IMR-90 (cell line): ENCODE measurements at places on chromosomes 11 and 22. TPM values are rescaled to one million over a fixed set of nuclear protein-coding genes. Genes with fewer than 3 reads are reported as not detected.
A peak's percentile ranks its signal among the peaks of the same experiment; 100 is the strongest.

ASRGL1 gene
- total RNA-seq, result 0.28 TPM in 1 of 2 replicates, not detected in the other

BDNF gene
- total RNA-seq, result 152 and 174 TPM in 2 replicates

GRCh38 chr11:117646411-117646810 is 150.6 kb downstream of the DSCAML1 start:
- H3K27me3 ChIP-seq, result peaks cover 13% of the 10 kb centered on the region
- no peaks in the 10 kb centered on the region for H3K4me1 ChIP-seq
- DNase-seq, result no peak

- H3K4me3 ChIP-seq, result peak overlapping the region; percentile 72
- no peaks in the 10 kb centered on the region for H3K27me3 ChIP-seq
- DNase-seq, result peak; percentile 56
- peaks cover 3% of the 10 kb centered on the region for H3K4me1 ChIP-seq
Observed at GRCh38 chr11:65501472-65502273, 2.8 kb downstream of the MALAT1 start.

DSCAML1 gene
- total RNA-seq, result not detected in 2 replicates

FAM111B gene
- total RNA-seq, result 9.3 and 13.9 TPM in 2 replicates

- H3K27ac ChIP-seq, result no peak overlapping the region
- H3K27me3 ChIP-seq, result peaks cover 3% of the 10 kb centered on the region
- H3K4me1 ChIP-seq, result no peaks in the 10 kb centered on the region; the same call in 1 of the 2 replicates
- H3K36me3 ChIP-seq, result 0 out of 2 replicates have a peak, but pooled peaks cover 2% of the 10 kb centered on the region
- no peak overlapping the region for H3K4me3 ChIP-seq
- no peak for DNase-seq
Observed at GRCh38 chr11:130151196-130151595, 8.4 kb upstream of the ST14 start.

- H3K4me1 ChIP-seq, result peaks cover 6% of the 10 kb centered on the region
- peak; percentile 95 for DNase-seq
- no peak overlapping the region for H3K4me3 ChIP-seq
- H3K27ac ChIP-seq, result peak overlapping the region; percentile 68; the same call in 1 of the 2 replicates
- no peaks in the 10 kb centered on the region for H3K36me3 ChIP-seq
Observed at GRCh38 chr11:93000511-93001476, 31.3 kb downstream of the MTNR1B start.

GRCh38 chr11:105489446-105489845 is 120.4 kb upstream of the GRIA4 start:
- H3K27ac ChIP-seq, result no peak overlapping the region
- peak; percentile 22 for DNase-seq
- no peak overlapping the region for H3K4me3 ChIP-seq
- no peaks in the 10 kb centered on the region for H3K4me1 ChIP-seq
- H3K27me3 ChIP-seq, result no peaks in the 10 kb centered on the region

- no peak for DNase-seq
- peaks cover 5% of the 10 kb centered on the region; the same call in 1 of the 2 replicates for H3K4me1 ChIP-seq
- peaks cover 11% of the 10 kb centered on the region for H3K27me3 ChIP-seq
- H3K36me3 ChIP-seq, result no peaks in the 10 kb centered on the region
- no peak overlapping the region for H3K27ac ChIP-seq
Observed at GRCh38 chr11:125319649-125320048, 155.1 kb downstream of the PKNOX2 start.

DNA sequence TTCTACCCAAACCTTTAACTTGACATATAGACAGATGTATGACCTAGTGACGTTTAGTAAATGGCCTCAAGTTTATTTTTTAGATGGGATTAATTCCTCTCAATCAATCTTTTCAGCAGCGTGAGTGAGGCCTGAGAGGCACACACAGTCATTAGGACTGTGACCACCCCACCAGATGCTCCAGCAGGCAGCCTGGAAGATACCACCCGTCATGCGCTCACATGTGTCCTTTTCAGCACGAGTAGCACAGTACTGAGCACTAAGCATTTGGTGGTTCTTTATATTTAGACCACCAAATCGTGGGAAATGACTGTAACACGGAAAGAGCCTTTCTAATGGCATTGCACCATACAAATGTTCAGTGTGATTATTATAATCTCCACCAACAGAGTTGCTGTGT is 354.6 kb upstream of the DDI1 start:
- DNase-seq, result no peak
- H3K27me3 ChIP-seq, result no peaks in the 10 kb centered on the region
- H3K36me3 ChIP-seq, result no peaks in the 10 kb centered on the region
- no peak overlapping the region for H3K27ac ChIP-seq

RFPL3 gene
- total RNA-seq, result not detected in 2 replicates

RAG2 gene
- total RNA-seq, result not detected in 2 replicates

DNA sequence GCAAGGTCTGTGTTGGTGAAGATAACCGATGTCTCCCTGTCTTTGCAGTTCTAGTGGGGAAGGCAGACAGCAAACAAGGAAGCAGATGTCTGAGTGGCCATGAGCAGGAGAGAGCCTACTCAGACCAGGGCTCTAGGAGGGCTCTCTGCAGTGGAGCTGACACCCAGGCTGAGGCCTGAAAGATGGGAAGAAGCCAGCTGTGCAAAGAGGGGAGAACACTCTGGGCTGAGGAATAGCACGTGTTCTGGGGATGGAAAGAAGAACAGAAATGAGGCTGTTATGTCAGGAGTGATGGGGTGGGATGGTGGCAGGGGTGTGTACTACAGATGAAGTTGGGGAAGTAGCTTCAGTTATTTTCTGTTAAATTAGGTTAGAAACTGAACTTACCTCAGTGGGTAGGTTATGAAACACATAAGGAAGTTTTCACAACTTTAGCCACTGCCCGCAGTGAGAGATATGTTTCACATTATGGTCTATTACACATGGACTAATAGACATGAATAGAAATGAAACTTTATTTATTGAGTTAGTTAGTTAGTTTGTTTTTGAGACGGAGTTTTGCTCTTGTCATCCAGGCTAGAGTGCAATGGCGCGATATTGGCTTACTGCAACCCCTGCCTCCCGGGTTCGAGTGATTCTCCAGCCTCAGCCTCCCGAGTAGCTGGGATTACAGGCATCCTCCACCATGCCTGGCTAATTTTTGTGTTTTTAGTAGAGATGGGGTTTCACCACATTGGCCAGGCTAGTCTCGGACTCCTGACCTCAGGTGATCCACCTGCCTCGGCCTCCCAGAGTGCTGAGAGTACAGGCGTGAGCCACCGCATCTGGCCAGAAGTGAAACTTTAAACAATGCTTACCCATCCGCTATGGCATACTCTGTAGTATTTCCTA is 7.8 kb downstream of the DCPS start:
- no peaks in the 10 kb centered on the region for H3K27me3 ChIP-seq
- peaks cover 4% of the 10 kb centered on the region; the same call in 1 of the 2 replicates for H3K36me3 ChIP-seq
- H3K4me1 ChIP-seq, result peaks cover 2% of the 10 kb centered on the region; the same call in 1 of the 2 replicates

ALX4 gene
- not detected in 2 replicates for total RNA-seq

DNA sequence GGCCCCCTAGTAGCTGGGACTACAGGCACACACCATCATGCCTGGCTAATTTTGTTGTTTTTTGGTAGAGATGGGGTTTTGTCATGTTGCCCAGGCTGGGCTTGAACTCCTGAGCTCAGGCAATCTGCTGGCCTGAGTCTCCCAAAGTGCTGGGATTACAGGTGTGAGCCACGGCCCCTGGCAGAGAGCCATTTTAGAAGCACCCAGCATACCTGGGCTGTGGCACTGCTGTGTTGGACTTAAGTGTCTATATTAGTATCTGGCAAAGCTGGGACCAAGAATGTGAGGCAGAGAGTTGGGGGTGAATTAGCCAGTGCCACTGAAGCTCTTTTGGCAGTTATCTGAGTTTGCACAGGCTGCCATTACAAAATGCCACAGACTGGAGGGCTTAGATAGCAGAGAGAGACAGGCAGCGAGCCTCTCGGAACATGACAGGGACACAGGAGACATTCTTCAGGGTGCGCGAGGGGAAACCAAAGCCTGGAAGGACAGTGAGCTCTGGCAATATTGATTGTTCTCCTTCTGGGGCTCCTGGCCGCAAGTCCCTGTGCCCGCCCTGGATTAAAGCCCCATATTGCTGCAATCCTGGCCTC is 87.7 kb upstream of the ALX4 start:
- no peaks in the 10 kb centered on the region for H3K36me3 ChIP-seq
- no peaks in the 10 kb centered on the region for H3K4me1 ChIP-seq
- no peak for DNase-seq
- H3K27ac ChIP-seq, result no peak overlapping the region

- peaks cover 6% of the 10 kb centered on the region; the same call in 1 of the 2 replicates for H3K36me3 ChIP-seq
- no peaks in the 10 kb centered on the region for H3K27me3 ChIP-seq
- H3K4me3 ChIP-seq, result peak overlapping the region; percentile 96
- DNase-seq, result peak; percentile 71
Observed at GRCh38 chr11:12377824-12378593, 638 bp downstream of the PARVA start.

DNA sequence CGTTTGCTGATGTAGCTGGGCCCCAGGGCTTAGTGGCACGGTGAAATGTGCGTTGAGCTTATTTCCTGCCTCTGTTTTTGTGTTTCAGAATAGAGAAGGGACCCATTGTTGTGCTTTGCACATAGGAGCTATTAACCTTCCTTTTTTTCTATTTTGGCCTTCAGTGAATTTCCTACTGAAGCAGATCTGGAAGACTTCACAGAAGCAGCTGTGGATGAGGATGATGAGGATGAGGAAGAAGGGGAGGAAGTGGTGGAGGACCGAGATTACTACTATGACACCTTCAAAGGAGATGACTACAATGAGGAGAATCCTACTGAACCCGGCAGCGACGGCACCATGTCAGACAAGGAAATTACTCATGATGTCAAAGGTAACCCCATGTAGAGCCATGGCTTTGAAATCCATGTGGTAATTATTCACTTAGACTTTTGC is 37.4 kb upstream of the ST14 start:
- DNase-seq, result no peak
- H3K4me3 ChIP-seq, result no peak overlapping the region
- H3K27me3 ChIP-seq, result no peaks in the 10 kb centered on the region; the same call in none of the 2 replicates
- no peak overlapping the region for H3K27ac ChIP-seq
- peaks cover 31% of the 10 kb centered on the region for H3K36me3 ChIP-seq

- no peak overlapping the region for H3K27ac ChIP-seq
- peaks cover 33% of the 10 kb centered on the region for H3K4me1 ChIP-seq
- H3K4me3 ChIP-seq, result no peak overlapping the region
- no peaks in the 10 kb centered on the region for H3K27me3 ChIP-seq
- no peaks in the 10 kb centered on the region for H3K36me3 ChIP-seq
Observed at GRCh38 chr11:128906185-128907050, 15.3 kb downstream of the KCNJ5 start.

OR51I1 gene
- total RNA-seq, result not detected in 2 replicates

DNA sequence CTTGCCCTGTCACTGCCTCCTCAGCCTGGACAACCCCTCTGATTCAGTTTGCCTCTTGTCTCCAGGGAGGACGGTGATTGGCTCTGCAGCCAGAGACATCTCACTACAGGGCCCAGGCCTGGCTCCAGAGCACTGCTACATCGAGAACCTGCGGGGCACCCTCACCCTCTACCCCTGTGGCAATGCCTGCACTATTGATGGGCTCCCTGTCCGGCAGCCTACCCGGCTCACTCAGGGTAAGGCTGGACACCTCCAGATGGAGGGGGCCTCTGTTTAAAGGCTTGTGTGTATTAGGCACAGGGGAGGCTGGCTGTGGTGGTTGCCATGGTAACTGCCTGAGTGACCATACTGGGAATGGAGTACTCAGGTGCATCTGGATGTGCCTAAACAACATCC is 8.6 kb downstream of the PHLDB1 start:
- H3K36me3 ChIP-seq, result peaks cover 42% of the 10 kb centered on the region
- H3K27ac ChIP-seq, result peak overlapping the region; percentile 42
- H3K27me3 ChIP-seq, result no peaks in the 10 kb centered on the region

C11orf21 gene
- not detected in 2 replicates for total RNA-seq

DNA sequence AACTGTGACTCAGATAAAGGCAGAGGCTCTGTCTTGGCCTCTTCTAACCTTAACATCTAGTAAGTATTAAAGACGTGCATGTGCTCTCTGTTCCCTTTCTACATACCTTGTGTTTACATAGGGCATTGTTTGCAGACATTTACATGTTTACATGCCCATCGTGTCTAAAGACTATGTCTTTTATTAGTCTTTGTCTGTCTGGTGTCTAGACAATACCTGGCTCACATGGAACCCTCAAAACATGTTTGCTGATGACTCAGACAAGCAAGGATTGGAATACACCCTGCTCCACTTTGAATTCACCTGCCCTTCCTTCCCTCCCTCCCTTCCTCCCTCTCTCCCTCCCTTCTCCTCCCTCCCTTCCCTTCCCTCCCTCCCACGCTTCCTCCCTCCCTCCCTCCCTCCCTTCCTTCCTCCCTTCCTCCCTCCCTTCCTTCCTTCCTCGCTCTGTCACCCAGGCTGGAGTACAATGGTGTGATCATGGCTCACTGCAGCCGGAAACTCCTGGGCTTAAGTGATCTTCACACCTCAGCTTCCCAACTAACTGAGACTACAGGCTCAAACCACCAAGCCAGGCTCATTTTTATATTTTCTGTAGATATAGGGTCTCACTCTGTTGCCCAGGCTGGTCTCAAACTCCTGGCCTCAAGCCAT is 23.7 kb upstream of the SORL1-AS1 start:
- H3K27me3 ChIP-seq, result peaks cover 7% of the 10 kb centered on the region
- no peak for DNase-seq
- H3K4me3 ChIP-seq, result no peak overlapping the region
- H3K4me1 ChIP-seq, result no peaks in the 10 kb centered on the region
- H3K36me3 ChIP-seq, result no peaks in the 10 kb centered on the region
